Stimulated activated CD4-positive, alpha-beta T cell treated with anti-CD3 and anti-CD28 coated beads, Interleukin-2, amount 100 ng/mL, for 48 hours (primary cell): ENCODE measurements at places on chromosomes 2 and 18.

DNA sequence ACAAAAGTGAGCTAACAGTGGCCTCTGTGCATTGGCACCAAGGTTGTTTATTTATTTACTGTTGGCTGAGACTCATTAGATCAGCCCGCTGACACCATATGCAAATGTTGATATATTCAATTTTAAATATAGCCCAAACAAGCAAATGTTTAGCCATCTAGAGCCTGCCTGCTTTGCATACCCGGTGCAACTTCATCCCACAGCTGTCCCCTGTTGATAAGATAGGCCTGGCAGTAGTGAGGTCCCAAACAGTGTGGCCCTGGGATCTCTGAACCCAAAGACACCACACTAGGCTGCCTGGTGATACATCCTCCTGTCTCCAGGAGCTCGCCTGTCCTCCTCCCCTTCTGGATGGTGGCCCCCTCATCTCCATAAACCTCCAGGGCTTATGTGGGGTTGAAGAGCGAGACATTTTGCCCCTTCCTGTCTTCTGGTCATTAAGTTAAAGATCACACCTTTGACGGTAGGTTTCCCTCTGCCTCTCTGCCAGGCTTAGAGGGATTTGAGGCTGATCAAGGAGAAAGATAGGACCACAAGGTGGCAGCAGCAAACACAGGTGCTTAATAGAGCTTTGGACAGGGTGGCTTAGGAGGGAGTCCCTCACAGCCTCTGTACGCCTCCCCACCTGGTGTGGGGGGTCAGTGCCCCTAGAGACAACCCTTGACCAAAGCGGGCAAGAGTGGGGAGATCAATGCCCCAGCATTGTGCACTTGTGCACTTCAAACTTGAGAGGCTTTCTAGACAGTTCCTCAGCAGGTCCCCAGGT is 23.7 kb upstream of the MYO5B start:
- DNase-seq, result no peak

DNA sequence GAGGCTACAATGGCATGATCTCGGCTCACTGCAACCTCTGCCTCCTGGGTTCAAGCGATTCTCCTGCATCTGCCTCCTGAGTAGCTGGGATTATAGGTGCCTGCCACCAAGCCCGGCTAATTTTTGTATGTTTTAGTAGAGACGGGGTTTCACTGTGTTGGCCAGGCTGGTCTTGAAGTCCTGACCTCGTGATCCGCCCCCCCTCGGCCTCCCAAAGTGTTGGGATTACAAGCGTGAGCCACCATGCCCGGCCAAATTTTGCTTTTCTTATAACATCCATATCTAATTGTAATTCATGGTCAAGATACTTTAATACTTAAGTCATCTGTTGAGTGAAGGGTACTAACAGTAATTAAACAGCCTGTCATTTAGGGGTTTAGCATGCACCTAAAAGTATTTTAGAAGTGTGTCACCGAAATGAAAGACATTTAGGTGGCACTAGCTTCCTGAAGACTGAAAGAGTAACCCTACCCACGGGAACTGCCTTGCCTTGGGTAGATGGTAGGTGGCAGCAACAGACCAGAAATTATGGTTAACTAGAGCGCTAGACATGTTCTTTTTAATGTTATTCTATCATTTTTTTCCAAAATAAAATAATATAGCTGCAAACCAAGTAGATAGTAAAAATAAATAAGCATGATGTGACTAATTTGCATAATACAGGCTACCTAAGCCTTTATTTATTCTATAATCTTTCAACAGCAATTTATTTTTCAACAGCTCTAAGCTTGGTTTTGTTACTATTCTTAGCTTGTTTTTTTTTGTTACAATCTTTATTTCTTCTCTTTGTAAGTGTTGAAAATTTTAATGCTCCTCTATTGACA is 8.6 kb upstream of the ACYP2 start:
- peak; percentile 13 for DNase-seq

DNA sequence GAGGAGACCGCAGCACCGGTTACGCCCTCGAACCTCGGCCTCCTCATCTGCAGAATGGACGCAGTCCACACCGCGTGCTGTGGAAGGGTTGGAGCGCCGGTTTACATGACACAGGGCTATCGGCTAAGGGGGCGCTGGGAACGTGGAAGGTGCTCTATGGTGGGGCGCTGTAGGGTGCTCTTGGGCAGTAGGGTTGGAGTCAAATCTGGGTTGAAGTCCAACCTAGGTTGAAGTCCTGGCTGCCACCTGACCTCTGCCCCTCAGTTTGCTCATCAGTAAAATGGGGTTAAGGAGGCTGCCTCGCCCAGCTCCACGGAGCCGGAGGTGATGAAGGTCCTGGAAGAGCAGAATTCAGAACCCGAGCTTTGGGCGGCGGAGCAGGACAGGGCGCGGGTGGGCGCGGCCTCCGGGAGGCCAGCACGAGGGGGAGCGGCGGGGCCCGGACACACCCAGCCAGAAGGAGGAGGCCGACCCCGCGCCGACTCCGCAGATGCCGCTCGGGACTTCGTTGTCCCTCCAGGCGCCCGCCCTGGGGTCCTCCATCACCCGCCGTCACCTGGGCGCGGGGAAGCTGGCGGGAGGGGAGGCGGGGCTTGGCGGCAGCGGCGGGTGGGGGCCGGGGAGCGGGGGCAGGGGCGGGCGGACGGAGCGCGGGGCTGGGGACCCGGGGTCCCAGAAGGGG is 558 bp upstream of the GAREM2 start:
- DNase-seq, result no peak

DNA sequence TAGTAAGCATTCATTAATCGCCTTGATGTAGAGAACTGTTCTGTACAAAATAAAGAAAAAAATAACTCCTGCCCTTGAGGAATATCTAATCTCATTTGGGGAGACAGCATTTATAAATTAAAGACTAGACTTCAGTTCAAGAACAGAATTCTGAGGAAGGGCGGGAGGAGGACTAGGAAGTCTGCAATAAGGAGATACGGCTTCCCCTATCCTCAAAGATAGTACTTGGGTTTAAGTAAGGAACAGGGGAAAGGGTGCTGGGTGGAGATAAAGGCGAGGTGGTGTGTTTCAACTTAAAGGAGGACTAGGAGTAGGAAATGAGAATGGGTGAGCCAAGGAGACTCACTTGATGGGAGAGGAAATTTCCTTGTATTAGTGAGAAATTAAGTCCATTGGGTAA is 121.9 kb upstream of the MSTN start:
- no peak for DNase-seq

DNA sequence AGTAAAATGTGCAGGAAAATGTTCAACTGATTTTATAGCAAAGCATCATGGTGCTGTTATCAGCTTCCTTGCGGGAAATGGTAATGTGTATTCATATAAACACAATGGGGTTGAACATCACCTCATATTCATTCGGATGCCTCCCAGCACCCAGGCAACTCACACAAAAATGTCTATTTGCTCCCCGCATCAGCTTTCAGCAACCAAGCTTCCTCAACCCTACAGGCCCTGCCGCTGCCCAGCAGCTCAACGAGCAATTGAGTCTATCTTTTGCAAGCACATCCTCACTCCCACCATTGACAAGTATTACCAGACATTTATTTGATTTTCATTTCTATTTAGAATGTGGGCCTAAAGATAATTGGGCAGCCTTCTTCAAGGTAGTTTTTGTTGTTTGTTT is 2161.4 kb upstream of the PIK3C3 start:
- DNase-seq, result no peak

DNA sequence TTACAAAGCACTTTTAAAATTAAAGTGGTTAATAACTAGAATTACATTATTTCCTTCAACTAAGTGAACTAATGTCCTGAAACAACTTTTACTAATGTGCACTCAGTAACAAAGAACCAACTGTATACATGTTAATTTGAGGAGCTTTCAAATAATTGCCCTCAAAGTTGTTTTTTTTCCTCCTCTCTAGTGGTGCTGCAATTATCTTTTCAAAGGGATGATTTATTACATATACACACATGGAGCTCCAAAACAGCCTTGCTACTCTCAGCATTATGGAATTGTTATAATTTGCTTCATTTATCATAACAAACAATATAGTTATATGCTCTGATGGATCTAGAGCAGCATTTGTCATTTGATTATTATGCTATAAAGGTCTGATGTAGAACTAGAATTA is 246.3 kb upstream of the RASGRP3 start:
- no peak for DNase-seq

DNA sequence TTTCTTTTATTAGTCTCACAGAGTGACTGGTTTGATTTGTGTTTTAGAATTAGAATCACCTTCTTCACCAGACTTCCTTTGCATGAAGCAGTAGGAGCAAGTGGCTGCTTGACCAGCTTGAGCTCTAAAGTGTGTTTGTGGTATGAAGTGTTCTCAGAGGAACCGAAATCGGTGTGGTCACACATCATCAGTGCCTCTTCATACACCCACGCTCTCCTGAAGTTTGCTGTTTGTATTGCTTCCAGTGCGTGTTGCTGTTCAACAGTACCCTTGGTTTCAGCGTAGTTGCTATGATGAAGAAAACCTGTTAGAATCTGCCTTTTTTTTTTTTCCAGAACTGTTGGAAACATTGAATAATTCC is 77.9 kb downstream of the LIMS1 start:
- peak; percentile 27 for DNase-seq

GRCh38 chr2:210177769-210178168 is 6.6 kb upstream of the KANSL1L start:
- DNase-seq, result no peak

DNA sequence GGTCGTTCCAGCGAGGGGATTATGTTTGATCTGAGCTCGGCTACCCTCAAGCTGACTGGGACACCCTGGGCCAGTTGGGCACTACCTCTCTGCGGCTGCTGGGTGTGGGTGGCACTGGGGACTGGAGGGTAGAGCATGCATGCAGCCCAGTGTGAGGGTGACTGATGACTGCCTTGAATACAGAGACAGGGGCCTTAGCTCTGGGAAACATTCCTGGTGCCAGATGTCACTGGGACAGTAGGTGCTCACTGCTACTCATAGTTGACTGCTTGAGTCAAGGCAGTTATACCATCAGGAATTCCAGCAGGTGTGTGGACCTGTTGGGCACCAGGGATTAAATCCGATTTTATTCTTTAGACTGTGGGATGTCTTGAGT is 33.6 kb upstream of the ATP6V1B1 start:
- no peak for DNase-seq

GRCh38 chr2:143058851-143059250 is 70.4 kb upstream of the ARHGAP15 start:
- no peak for DNase-seq

DNA sequence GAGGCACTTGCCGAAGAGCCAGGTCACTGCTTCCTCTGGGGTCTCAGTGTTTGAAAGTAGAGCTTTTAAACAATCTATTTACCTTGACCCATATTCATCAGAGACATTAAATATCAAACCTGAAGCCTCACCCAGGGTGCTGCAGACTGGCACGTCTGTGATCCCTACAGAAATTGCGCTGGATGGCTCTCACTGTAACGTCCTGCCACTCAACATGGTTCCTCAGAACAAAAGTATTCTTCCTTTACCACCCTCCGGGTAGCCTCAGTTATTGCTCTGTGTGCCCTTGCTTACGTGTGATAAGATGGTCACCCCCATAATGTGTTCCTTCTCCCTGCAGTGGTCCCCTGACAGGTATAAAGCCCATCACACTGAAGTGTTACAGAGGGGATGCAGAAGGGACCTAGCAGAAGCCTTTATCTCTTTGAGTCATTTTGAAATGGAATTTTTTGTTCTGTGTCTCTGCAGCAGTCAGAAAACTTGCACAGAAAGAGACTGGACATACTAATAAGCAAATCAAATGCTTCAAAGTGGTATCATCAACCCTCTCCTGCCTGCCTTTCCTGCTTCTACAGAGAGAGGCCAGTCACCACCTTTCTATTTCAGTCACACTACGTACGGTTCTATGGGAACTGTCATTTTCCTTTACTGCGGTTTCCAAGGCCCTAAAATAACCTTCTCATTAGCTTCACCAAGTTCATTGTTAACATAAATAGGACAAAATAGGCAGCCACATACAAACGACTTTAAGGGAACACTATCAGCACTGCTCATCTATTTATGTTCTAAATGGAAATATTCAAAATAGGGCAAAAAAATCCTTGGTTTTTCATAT is 86.8 kb downstream of the METTL8 start:
- DNase-seq, result no peak

- no peak for DNase-seq
Observed at GRCh38 chr2:149652926-149653325, 65.4 kb upstream of the MMADHC start.

- no peak for DNase-seq
Observed at GRCh38 chr2:221747289-221747972, 175.3 kb upstream of the EPHA4 start.

GRCh38 chr2:43154685-43155084 is 71.7 kb downstream of the ZFP36L2 start:
- DNase-seq, result no peak

DNA sequence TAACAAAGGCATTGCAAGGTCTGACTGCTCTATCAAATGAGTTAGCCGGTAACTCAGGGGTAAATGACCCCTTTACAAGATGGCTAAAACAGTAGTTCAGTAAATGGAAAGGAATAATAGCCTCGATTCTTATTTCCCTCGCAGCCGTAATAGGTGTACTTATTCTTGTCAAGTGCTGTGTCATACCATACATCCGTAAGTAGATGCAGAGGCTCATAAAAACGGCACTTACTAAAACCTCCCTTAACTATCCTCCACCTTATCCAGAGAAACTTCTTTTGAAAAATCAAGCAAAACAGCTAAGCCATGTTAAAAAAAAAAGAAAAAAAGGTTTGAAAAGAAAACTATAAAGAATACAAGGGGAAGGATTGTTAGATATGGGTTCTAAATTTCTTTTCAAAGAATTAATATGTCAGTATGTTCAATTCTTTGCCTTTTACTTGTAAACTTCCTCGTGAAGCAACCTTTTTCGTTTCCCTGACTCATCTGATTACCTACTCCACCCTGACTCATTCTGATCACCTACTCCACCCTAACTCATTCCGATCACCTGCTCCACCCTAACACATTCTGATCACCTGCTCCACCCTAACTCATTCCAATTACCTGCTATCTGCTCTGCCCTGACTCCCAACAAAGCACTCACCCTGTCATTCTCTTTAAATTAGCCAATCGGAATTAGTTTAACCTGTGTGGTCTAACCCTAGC is 127.5 kb downstream of the SPAG16 start:
- no peak for DNase-seq

GRCh38 chr2:237345891-237346640 is 67.9 kb downstream of the COL6A3 start:
- no peak for DNase-seq

GRCh38 chr2:226151157-226151556 is 648.5 kb downstream of the IRS1 start:
- no peak for DNase-seq

DNA sequence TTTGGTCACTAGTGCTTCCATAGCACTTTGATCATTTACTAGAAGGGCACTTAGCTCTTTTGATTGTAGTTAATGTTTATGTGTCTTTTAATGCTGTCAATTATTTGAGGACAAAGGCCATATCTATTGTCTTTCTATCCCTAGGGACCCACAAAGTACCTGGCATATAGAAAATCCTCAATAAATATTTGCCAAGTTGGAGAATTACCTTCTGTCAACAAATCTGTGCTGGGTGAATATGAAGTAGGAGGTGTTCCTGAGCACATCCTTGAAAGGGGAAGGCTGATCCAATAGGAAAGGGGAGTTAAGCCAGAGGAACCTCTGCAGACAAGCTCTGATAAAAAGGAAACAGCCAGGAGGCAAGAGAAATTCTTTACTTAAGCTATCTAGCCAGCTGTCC is 8.2 kb downstream of the DPP4 start:
- DNase-seq, result no peak

- DNase-seq, result no peak
Observed at GRCh38 chr2:11752906-11753305, 6.5 kb downstream of the LPIN1 start.
